ENCODE measurements at places on chromosomes 6 and 20.
A peak's percentile ranks its signal among the peaks of the same experiment; 100 is the strongest.

GRCh38 chr20:22560817-22561216, 23.6 kb downstream of the FOXA2 start:
- no peak for DNase-seq

GRCh38 chr6:167699141-167699931, 127.4 kb upstream of the AFDN start:
- DNase-seq = no peak

- DNase-seq = no peak
Measured at GRCh38 chr6:156350337-156350736, 426.8 kb upstream of the ARID1B start.

- DNase-seq = no peak
Measured at GRCh38 chr20:63814891-63815614, 16.0 kb downstream of the ZBTB46 start.

DNA sequence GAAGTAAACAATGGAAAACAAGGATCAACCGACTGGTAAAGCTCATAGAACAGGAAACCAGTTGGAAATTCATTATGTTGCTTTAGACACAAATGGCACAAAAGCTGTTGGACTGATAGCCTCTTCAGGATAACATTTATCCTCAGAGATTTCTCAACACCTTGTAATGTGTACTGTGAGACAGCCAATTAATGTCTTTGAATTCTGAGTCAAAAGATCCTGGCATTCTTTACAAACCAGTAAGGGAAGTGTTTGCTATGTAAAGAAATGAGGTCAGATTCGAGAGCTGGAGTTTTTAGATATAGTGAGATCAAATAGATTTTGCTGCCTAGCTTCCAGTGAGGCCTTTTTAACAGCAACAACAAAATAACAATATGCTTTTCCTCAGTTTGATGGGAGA, 439.2 kb downstream of the C6orf118 start:
- no peak for DNase-seq

- no peak for DNase-seq
Measured at GRCh38 chr6:122798099-122798641, 9.1 kb downstream of the SMPDL3A start.

DNA sequence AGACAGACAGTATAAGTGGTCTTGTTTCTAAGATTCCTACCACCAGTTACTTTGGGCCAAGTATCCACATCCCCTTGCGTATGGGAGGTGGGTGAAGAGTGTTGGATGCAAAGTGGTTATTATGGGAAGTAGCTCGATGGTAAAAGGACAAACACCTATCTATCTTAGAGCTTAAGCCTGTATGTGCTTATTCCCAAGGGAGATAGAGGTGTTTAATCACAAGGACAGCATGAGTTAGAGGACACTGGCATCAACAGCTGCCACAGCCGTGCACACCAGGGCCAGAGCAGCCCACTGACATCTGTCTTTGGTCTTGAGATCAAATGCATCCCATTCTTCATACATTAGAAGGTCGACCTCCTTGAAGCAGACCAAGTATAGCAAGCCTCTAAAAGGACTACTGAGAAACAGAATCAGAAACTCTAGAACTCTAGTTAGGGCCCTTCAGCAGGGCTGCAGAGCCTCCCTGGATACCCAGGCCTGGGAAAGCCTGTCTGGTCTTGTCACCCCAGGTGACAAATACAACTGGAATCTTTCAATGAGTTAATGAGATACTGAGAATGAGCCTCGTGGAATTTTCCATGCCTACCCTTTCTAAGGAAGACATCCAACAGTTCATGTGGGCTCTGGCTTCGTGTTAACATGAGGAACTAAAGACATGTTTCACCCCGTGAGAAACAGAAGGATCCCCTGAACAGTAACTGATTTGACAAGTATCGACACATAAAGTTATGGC, 28.7 kb downstream of the TXNDC5 start:
- DNase-seq = no peak

DNA sequence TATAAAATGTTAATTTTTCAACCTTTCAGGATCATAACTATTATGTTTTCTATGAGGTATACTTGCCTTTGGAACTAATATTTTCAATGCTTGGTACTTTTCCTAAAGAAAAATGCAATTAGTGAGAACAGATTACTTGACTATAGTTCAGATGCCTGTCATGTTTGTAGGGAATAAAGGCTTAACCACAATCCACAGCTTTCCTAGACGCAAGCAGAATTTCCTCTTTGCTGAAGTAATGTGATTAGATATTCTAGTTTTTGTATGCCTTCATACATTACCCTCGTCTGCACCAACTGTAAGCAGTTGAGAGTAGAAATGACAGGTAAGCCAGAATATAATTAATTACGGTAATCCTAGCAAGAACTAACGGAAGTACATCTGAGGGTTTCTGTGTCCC, 581.4 kb upstream of the MMS22L start:
- no peak for DNase-seq

- no peak for DNase-seq
Measured at GRCh38 chr6:89190741-89191140, 26.4 kb downstream of the GABRR1 start.

DNA sequence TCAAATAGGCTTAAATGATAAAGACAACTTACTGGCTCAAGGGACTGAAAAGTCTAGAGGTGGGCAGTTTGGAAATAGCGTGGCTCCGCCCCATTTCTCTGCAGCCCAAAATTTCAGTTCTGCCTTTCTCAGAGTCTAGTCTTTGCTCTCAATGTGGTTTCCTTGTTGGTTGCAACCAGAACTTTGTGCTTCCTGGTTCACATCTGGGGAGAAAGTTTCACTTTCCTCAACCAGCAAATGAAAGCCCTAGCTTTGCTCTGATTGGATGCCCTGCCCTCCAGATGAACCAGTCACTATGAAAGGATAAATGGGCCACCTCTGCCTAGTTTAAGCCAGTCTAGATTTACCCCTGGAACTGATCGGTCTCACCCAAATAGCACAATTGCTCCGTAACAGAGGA, 14.9 kb downstream of the SYCP2L start:
- no peak for DNase-seq

DNA sequence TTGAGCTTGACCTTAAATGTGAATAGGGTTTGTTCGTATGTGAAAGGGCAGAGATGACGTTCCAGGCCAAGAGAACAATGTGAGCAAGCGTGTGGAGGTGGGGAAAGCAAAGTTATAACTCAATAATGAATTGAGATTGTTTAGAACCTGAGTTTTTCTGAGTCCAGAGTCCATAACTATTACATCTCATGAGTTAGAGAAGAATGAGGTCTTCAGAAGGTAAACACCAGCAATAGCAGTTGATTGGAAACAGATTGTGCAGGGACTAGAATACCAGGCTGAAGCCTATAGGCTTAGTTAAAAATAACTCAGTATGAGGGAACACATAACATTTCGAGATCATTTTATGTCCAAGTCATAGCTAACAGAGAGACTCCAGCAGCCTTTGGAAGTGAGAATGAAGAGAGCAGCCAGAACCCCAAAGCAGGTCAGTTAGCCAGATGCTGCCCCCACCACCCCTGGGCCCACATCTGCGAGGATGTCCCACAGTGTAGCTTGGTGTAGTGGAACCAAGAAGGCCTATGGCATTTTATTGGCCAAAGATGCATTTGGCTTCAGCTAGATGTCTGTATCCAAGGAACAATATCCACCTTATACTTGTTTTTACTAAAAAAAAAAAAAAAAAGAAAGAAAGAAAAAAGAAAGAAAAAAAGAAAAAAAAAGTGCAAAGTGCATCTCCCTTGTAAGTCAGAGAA, 121.7 kb downstream of the TNFRSF21 start:
- no peak for DNase-seq

DNA sequence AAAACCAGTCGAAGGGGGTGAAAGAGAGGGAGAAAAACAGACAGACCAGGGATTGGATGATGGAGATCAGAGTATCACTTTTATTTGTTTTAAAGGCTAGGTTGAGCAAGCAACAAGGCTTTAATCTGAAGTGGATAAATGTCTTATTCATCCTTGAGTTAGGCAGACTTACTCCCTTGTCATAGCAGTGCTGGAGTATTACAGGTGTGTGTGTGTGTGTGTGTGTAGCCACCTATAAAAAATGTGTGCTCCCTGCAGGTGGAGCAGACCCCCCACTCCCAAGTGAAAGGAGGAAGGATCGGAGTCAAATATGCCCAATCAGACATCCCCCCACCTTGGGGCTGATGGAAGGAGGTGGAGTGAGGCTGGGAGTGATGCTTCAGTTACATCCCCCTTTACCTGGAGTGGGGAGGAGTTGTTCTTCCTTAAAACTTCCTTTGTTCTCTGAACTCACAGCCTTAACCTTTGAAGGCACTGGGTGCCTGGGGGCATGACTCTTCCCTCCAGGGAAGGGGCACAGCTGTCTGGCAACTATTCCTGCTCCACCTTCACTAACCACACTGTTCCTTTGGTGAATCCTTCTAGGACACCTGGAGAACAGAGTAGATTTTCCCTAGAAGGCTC, 27.3 kb downstream of the PTK7 start:
- DNase-seq = no peak

- DNase-seq = no peak
Measured at GRCh38 chr6:124560873-124561567, 401.2 kb upstream of the RNF217 start.

DNA sequence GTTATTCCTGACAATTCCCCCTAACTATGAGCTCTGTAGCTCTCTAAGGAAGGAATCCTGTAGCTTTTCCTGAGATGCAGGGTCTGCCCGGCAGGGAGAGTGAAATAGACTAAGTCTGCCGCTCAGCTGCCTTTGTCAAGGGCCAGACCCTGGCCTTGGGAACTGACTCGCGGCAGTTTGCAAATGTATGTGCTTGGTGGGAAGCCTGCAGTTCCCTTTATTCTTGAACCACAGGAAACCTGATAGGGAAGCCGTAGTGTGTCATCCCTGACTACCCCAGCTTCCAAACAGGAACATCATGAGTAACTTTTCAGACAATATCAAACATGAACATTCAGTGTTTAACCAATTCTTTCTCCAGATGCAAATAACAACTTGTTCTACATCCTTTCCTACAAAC, 78.7 kb upstream of the IFNGR1 start:
- no peak for DNase-seq

DNA sequence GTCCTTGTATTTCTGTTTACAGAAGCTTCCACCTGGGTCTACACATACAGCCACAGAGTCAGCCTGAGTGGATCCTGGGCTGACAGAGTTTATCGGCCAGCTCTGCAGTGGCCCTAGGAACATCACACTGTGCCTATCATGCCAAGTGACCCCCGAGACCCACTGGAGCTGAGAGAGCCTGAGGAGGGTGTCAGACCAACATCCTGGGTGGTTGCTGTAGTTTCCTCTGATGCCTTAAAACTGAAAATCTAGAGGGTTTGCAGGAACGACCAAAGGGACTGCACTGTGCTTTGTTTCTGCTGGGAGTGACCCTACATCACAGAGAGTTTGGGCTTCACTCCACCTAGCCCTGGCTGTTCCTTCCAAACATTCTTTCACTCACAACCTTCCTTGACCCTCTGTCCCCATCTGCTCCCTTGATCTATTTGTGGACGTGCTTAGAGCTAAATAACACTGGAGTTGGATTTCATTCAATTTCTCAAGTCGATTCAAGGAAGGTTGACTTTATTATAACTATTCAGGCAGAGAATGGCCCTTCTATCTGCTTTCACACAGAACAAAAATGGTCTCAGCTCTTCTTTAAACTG, 18.1 kb downstream of the MYLK4 start:
- no peak for DNase-seq

DNA sequence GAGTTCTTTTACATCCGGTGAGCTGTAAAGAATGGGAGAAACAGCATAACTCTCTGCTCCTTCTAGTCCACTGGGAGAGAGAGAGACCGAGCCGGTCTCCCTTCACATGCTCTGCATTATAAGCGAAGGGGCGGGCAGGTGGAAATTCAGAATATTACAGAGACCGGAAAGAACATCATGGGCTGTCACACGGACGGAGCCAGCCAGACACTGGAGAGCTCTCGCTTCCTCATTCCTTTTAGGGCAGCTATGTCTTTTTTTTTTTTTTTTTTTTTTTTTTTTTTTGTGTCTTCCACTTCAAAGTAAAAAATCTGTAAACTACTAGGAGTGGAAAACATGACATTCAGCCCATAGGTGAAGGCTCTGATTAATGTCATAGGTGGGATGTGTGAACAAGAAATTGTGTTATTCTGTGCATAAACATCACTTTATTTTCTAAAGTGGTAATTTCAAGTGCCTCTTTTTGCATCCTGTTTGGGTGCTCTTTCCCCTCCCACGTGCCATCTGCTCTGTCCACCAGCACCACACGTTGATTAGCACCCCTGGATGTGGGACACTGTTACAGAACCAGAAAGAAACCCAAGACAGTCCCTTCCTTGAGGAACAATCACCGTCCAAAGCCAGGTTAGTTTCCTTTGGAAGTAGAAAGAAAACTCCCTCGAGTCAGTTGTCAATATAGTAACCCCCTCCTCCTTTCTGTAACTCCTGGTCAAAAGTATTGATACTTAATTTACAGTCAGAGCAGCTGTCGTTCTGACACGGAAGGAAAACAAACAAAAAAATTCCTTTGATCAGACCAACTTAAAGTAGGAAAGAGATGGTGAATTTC, at the start of gene TAGAP:
TAGAP (minus strand) TSS at position 93 of the 829 bp plus-strand sequence. CDS start 845 bp downstream, outside the sequence.
- DNase-seq = peak; percentile 84

- no peak for DNase-seq
Measured at GRCh38 chr20:4111440-4112411, 96.4 kb upstream of the RNF24 start.

GRCh38 chr6:108161724-108162282, 4.0 kb upstream of the NR2E1 start:
- no peak for DNase-seq

DNA sequence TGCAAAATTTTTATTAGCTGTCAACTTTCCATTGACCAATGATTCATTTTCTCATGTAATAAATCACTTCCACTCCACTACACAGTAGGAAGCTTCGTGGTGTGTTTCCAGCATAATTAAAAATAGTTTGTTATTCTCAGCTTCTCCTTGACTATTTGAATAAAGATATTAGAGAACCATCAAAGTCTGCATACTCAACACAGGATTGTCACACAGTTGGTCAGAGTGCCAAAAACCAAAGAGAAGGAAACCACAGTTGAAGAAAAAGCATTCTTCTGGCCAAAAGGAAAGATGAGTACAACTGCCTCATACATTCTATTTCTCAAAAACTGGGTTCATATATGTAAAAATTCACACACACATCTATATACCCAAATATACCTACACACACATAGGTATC, 455.1 kb upstream of the HSF2 start:
- DNase-seq = no peak

GRCh38 chr20:41038878-41039404, 10.3 kb downstream of the TOP1 start:
- DNase-seq = no peak

DNA sequence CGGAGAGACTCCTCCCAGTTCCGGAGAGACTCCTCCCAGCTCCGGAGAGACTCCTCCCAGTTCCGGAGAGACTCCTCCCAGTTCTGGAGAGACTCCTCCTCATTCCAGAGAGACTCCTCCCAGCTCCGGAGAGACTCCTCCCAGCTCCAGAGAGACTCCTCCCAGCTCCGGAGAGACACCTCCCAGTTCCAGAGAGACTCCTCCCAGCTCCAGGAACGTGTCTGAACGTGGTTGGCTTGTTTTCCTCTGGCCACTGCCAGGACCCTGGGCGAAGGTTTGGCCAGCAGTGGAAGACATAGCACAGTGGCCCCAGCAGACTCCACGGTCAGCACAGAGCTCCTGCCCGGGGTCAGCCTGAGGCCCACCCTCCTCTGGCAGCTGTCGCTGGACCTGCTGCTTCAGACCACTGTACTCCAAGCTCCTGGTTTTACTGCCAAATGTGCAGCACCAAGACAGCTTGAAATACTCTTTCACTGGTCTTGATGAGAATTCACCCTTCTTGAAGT, 122.3 kb upstream of the AFDN start:
- DNase-seq = no peak
